Cortex of kidney (tissue), 1 donor: ENCODE measurements at places on chromosomes 4 and X.

- DNase-seq, result no peak
These were observed 338.5 kb downstream of the SPOCK3 start for GRCh38 chr4:166895771-166896170.

- no peak for DNase-seq
These were observed 2.0 kb downstream of the ZFX start for GRCh38 chrX:24151513-24151912.

GRCh38 chrX:24876530-24877287, 139.1 kb downstream of the ARX start:
- no peak for DNase-seq

- no peak for DNase-seq
These were observed 1.3 kb downstream of the CASP3 start for GRCh38 chr4:184648054-184648312.

- no peak for DNase-seq
These were observed 778 bp downstream of the CASP3 start for GRCh38 chr4:184648313-184649025.

DNA sequence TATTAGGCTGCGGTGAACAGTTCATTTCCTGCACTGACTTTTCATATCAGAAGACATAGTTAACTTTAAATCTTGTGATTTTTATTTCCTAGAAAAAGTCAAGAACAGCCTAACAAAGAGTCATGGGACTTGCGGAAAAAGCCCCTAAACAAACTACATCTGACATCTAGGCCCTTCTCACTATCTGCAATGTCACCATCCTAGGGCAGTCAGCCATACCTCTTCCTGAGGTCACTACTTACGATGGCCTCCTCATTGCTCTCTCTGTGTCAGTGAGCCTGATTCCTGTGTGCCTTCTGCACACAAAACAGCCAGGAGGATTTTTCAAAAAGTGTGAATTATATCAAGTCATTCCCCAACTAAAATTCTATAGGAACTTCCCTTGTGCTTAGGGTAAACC, 22.4 kb upstream of the KIT start:
- DNase-seq, result no peak

DNA sequence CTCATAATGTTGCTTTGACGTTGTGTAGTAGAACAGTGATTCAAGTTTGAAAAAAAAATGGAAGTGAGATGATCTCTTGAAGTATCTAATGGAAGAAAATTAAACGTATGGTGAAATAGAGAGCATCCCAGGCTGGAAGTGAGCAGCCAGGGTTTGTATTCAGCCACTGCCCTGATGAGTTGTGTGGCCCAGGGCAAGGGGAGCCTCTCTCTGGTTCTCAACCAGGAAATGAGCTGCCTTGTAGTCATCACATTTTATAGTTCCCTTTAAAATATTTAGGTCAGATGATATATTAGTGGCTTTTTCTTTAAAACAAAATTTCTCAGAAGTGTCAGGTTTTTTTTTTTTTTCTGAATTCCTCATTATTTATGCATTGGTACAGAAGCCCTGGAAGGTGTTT, 150.3 kb downstream of the GPAT3 start:
- no peak for DNase-seq

DNA sequence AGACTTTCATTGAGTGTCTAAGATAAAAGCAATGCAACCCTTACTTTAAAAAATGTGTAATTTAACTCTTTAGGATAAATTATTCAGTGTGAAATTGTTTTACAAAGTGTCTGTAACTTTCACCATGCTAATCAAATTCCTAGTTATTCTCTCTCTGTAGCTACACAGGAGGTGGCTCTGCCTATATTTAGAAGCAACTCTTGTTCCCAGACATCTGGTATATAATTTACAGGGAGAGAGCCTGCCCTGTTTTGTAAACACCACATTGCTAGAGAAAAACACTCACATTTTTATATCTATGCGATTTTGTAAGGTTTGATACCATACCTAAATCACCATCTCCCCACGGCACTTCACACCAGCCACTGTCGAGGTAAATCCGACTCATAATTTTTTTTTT, 35.5 kb upstream of the SPATA4 start:
- DNase-seq, result no peak

DNA sequence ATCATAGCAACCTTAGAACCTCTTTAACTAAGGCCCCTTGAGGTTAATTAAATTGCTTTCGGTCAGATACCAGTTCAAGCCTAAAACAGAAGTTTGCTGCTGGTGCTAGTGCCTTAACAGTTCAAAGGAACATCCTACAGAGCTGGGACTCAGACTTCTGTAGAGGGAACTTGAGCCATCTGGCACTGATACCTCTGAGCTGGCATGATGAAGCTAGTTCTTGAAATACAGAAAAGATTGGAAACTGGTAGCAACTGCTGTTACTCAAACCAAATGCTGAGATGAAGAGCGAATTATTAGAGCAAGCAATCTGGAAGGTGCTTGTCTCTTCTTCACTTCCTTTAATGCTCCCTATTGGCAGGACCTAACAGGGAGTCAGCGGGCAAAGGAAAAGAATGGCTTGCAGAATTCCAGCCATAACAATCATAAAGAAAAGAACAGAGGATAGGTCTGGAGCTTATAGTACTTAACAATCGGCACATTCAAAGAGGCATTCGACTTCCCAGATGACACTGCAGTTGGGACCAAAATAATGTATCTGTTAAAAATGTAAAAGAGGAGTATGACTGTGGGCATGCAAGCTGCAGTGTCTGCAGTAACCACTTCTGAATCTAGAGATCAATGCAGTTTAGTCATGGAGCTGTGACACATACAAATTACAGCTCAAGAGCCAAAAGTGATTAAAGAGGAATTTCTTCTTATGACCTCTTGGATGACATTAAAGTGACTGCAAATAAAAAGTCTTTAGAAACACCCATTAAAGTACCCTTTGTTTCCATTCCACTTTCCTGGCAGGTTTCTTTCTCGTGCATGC, 298.9 kb downstream of the PDGFC start:
- DNase-seq, result no peak

GRCh38 chr4:52728691-52729240, 22.5 kb downstream of the ERVMER34-1 start:
- DNase-seq, result no peak

- DNase-seq, result no peak
These were observed 325.5 kb downstream of the BCOR start for GRCh38 chrX:39772057-39772832.

- no peak for DNase-seq
These were observed 197.9 kb downstream of the PRDM5 start for GRCh38 chr4:120724656-120725055.

DNA sequence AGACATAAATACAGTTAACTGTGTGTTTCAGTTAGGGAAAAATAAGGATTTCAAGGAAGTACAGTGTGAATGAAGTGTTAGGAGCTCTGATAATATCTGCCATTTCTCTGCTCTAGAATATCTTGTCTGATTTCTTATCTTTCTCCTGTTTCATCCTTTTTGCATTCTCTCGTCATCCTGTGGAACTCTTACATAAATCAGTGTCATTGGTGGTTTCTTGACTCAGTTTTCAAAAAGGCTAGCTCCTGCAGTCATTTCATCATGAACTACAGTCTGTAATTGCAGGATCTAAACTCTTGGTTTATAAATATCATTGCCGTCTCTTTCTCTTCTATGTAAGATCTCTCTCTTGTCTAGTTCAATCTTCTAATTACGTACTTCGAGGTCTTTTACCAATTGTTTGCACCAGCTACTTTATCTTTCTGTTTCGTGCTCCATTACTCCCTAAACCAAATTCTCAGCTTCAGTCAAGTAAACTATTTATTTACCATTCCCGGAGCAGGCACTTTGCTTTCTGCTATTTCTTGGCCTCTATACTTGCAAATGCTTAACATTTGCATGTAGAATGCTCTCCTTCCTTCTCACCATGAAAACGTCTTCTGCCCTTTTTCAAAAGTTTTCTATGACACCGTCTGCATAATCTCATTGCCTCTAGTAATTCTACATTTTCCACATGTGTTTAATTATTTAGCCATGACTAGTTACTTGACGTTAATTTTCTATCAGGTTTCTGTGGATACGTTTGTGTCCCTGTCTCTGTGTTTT, 294.0 kb downstream of the TENM3 start:
- DNase-seq, result no peak

DNA sequence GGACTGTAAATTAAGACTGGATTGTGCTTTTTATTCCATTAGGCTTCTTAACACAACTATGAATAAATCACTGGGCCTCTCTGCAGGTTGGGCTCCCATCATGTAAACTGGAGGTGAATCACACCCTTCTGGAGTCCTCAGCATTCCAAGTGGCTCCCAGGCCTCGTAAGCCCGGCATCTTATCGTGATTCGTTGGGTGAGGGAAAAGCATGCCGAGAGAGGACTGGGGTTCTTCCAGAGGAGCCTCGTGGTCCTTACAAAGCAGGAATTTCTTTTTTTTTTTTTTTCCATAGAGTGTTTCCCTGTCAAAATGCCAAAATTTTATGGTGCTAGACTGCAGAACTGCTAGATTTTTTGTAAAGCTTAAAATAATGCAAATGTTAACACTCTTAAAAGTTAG, 20.0 kb downstream of the CLDN22 start:
- DNase-seq, result no peak

- DNase-seq, result no peak
These were observed 354.2 kb upstream of the FAT1 start for GRCh38 chr4:187077744-187078401.

DNA sequence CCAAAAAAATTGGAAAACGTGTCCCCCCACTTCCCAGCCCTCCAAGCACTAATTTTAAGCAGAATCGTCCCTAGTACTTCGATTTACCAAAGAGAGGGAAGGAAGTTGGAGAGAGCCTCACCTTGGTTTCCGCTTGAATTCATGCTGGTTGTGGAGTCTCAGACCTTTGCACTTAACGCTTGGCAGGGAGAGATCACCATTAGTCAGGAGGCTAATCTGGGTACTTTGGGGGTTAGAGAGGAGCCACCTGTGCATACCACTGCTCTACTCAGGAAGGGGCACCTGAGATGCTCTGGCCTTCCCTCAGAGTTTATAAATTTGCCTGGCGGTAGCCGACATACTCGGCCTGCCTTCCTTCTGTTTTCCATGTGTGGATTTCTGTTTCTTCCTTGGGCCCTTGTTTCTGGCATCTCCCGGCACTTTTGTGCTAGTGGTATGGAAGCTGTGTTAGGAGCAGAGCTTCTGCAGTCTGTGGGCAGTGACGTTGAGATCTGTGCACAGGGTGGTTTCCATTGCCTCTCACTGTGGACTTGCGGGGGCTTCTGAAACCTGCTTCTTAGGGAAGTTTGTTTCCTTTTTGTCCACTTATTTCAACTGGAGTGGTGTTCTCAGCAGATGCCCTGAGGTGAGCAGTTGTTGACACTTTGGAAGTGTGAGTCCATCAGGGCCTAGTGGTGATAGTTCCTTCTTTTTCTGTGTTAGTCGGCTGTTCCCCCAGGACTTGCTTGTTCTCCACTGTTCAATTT, 104.2 kb downstream of the TMEM131L start:
- no peak for DNase-seq
